Breast epithelium (tissue), 4 donors: ENCODE measurements at places on chromosomes 5 and 9. TPM values are rescaled to one million over a fixed set of nuclear protein-coding genes. Genes with fewer than 3 reads are reported as not detected.

Gene INSL4
- total RNA-seq = not detected

DNA sequence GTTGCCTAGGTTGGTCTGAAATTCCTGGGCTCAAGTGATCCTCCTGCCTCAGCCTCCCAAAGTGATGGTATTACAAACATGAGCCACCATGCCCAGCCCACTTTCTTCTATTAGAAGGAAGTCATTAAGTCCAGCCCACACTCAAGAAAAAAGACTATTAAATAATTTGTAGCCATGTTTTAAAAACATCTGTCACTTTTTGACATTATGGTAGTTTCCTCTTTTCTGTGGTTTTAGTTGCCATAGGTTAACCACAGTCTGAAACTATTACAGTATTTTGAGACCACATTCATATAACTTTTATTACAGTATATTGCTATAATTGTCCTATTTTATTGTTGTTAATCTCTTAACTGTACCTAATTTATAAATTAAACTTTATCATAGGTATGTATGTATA lies 31.9 kb upstream of the C5orf24 start:
- DNase-seq = no peak

GRCh38 chr9:116466271-116467235 lies 220.6 kb upstream of the TRIM32 start:
- no peak for DNase-seq

DNA sequence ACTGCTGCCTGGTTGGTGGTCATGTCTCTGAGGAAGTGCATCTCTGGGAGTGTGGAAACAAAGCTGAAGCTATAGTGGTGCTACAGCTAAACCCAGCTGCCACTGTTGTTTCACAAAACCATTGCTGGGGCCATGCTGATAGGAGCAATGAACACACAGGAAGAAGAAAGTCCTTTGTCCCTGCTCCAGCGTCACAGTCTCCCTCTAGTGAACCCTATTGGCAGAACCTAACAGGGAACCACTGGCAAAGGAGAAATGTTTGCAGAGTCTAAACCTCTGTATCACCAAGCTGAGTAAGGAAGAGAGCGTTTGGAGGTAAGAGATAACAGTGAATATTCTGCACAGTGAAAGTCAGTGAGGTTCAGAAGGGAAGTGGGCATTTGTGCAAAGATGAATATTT lies 244.0 kb downstream of the YTHDC2 start:
- DNase-seq = no peak

DNA sequence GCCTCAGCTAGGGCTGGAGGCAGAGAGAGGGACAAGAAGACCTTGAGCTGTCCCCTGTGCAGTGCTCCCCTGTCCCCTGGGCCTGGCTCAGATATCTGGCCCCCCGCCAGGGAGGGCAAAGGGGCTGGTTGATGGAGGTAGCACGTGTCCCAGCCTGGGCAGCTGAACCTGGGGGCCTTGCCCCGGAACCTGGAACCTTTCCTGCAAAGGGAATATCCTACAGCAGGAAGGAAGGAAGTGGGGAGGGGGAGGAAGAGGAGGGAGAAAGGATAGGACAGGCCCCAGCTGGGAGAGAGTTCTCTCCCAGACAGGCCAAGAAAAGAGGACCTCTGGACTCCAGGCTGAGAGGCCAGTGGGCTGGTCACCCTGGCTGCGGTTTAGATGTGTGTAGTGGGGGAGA lies 27.6 kb upstream of the PSD2 start:
- DNase-seq = no peak

DNA sequence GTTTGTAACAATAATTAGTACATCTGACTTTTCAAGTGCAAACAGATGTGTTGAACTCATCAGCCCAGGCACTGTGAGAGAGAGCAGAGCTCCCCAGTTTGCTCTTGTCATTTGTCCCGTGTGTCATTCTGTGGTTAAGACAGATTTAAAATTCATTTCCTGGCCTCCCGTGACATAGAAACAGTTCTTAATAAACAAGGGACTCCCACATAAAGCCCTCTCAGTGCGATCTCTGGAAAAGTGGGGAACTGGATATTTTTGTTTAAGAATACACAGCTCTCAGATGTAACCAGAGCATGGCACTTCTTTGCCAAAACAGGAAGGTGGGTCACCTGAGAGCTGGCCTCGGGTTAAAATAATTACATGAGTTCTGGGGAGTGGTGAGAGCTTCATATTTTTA lies 58.6 kb downstream of the PRKACG start:
- DNase-seq = no peak

DNA sequence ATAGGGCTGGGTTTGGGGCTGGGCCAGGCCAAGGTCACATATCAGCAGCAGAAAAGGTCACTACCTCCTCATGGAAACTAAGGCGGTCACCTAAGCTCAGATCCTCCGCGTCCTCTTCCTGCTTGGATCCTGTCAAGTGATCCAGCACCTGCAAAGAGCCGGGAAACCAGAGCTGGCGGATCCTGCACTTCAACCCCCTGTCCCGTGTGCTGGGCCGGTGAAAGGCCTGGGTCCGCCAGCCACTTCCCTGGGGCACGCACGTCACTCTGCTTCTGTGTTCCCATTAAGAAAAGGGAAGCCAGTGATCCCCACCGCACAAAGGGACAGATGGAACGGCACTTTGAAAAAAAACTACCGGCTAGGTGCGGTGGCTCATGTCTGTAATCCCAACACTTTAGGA lies 61.3 kb upstream of the STXBP1 start:
- DNase-seq = no peak

- no peak for DNase-seq
These were observed 168.6 kb downstream of the MACROH2A1 start for GRCh38 chr5:135230251-135230925.

DNA sequence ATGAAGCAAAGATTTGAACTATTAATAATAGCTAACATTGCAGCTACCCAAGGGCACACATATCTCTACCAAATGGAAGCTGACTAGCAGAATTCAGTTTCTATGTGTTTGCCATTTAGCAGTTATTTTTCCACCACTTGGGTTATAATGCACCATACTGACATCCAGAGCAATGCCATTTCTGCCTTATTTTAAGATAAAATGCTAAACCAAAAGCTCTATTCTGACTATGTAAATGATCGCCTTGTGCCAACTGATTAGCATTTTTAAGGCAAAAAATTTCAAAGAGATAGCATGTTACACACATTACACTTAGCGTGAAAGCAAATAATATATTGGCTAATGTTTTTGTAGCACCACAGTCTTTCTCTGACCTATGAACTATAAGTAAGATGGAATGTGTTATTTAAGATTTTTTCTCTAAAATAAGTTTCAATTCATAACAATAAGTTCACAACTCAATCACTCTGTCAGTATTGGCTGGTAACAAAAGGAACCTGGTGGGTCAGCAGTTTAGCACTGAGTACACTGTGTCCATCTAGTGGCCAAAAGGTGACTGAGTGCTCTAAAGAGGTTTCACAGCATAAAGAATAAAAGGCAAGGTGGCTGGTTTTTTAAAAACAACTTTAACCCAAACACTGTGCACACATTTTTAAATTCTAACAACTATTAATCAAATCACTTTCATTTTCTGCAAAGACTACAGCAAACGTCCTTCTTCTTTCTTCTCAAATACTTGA lies 443.5 kb downstream of the PDE4D start:
- DNase-seq = no peak

DNA sequence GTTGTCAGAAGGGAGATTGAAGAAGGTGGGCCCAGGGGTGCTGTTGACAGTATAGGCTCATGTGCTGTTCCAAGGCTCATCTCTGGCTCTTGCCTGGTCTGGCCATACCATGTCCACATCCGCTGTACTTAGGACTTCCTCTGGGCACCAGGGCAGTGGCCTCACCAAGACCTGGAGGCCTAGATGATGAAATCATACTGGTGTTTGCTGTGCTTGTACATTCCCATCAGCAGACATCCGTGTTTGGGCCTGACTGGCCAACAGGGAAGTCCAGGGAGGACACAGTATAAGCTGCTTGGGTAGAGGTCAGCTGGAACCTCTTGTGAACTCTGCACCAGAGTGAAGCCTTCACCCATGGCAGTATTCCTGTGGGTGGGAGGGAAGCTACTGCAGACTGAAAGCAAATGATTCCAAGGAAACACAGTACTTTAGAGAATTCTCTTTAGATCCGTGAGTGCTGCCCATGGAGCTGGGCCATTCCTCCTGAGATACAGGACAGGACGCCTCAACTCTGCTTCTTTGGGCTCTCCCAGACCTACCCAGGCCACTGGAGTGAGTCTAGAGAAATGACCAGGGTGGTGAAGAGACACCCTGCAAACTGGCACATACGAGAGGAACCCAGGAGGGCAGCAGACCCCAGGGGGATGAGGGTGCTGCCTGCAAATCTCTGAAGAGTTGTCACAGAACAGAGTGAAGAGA lies 22.5 kb downstream of the POLR1E start:
- no peak for DNase-seq

Gene LIFR
- total RNA-seq = 225 TPM

- peak; percentile 33 for DNase-seq
These were observed 176.6 kb upstream of the TBCA start for GRCh38 chr5:77952636-77953212.

Gene MCIDAS
- total RNA-seq = not detected

DNA sequence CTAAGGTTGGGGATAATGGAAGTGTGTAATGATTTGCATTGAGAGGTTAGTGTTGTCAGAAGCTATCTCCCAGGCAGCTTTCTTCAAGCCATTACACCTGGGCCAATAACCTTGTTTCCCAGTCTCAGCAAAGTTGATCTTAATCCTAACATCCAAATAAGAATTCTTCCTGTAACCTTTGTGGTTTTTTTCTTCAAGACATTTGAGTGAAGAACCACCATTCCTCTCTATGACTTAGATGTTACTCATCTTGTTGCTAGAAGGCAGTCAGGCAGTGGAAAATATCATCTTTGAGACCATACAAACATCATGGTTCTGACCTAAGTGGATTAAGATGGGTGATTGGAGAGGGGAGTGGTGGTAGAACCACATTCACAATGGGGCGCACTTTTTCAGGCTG lies 103.5 kb downstream of the NDUFAF2 start:
- DNase-seq = no peak

Gene PCA3
- 0.44 TPM for total RNA-seq

- no peak for DNase-seq
These were observed 124.1 kb downstream of the C9orf152 start for GRCh38 chr9:110083866-110084265.

GRCh38 chr9:131297903-131298302 lies 8.4 kb downstream of the PLPP7 start:
- no peak for DNase-seq

Gene GDNF
- total RNA-seq = 0.15 TPM

Gene SLC6A7
- 0.15 TPM for total RNA-seq

DNA sequence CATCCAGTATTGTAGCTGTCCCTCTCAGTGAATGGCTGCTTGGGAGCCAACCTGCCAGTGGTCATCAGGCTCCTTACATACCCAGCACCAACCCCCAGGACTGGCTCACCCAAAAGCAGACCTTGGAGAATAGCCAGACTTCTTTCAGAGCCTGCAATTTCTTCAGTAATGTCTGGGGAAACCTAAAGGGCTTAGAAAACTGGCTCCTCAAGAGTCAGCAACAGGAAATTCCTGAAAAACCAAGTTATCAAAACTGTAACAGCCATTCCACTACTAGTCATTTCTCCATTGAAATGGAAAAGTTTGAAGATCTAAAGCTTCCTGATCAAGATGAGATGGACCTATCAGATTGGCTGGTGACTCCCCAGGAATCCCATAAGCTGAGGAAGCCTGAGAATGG lies 12.3 kb upstream of the STING1 start:
- no peak for DNase-seq

Gene PCDHB16
- 4.3 TPM for total RNA-seq

Gene PHF19
- 19.0 TPM for total RNA-seq

Gene OR1K1
- total RNA-seq = not detected

Gene SOHLH1
- total RNA-seq = not detected

GRCh38 chr9:134204041-134204440 lies 39.7 kb upstream of the RNU6ATAC start:
- no peak for DNase-seq

Gene TMEM215
- total RNA-seq = not detected

GRCh38 chr5:72108202-72109061 lies 1.2 kb downstream of the MAP1B start:
- DNase-seq = peak; percentile 58

Gene PCDHB9
- 2.2 TPM for total RNA-seq

GRCh38 chr9:76298521-76299144 lies 95.6 kb downstream of the RFK start:
- no peak for DNase-seq

Gene NCS1
- total RNA-seq = 3.2 TPM

Gene RMRP
- 2,064 TPM for total RNA-seq

- no peak for DNase-seq
These were observed 9.2 kb upstream of the OTULINL start for GRCh38 chr5:14572385-14572784.
